ENCODE measurements at places on chromosomes 1 and 21.

GRCh38 chr1:203127666-203128430 is at the start of gene ADORA1:
TSS of gene ADORA1 (plus strand) at chr1:203127726. CDS start at chr1:203128842, 1,116 bp downstream.
- DNase-seq: peak; percentile 6
- H3K27me3 ChIP-seq: peaks cover 53% of the 10 kb centered on the region
- no peaks in the 10 kb centered on the region for H3K36me3 ChIP-seq
- H3K27ac ChIP-seq: no peak within 1 kb of the TSS
- peaks cover 4% of the 10 kb centered on the region for H3K4me1 ChIP-seq
- H3K4me3 ChIP-seq: no peak within 1 kb of the TSS

DNA sequence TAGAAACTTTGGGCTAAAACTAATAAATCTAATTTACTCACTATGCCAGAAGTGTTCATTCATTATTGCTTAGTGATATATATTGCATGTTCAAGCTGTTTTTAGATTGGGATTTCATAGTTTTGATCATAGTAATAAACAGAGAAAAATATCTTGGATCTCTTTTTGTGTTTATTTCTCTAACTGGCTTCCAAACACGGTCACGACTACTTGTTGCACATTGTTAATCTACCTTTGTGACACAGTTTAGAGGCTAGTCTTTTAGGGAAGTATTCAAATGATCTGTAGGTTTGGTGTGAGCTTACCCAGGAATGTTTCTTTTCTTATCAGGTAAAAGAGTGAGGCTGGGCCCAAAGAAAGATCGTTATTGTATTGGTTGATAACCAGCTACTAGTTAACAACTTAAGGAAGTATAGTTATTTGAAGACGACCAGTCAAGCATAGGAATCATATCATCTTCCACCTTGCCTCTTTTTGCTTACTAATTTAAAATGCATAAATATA is 50.8 kb upstream of the FASLG start:
- no peak for DNase-seq
- no peak overlapping the region for H3K27ac ChIP-seq
- no peaks in the 10 kb centered on the region for H3K27me3 ChIP-seq
- peaks cover 2% of the 10 kb centered on the region for H3K4me1 ChIP-seq

DNA sequence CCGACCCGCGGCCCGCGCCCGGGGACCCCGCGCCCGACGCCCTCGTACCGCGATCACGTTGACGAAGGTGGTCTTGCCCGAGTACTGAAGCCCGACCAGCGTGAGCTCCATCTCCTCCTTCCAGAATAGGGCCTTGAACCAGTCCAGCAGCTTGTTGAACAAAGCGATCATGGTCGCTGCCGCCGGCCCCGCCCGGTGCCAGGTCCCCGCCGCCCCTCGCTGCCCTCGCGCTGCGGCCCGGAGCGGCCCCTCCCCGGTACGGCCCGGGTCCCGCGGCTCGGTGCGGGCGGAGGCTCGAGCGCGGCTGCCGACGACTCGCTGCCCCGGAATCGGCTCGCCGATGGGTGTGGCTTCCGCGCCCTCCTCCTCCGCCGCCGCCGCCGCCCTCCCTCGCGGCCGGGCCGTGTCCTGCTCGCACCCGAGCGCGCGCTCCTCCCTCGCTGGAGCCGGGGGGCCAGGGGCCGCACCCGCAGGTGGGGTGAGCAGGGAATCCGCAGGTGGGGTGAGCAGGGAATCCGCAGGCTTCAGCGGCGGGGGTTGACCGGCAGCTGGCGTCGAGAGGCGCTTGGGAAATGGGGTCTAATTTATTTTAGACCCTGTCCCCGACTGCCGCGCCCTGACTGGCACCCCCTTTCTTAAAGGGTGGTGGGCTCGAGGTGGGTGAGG is at the start of gene ARL8A:
TSS of gene ARL8A (minus strand) at position 336 of the 666 bp plus-strand sequence. CDS start at position 171, 165 bp downstream.
- H3K4me1 ChIP-seq: peaks cover 38% of the 10 kb centered on the region
- peak; percentile 71 for DNase-seq
- peak within 1 kb of the TSS; percentile 93 for H3K4me3 ChIP-seq
- no peaks in the 10 kb centered on the region for H3K27me3 ChIP-seq
- peak within 1 kb of the TSS; percentile 83 for H3K27ac ChIP-seq
- peaks cover 26% of the 10 kb centered on the region for H3K36me3 ChIP-seq

DNA sequence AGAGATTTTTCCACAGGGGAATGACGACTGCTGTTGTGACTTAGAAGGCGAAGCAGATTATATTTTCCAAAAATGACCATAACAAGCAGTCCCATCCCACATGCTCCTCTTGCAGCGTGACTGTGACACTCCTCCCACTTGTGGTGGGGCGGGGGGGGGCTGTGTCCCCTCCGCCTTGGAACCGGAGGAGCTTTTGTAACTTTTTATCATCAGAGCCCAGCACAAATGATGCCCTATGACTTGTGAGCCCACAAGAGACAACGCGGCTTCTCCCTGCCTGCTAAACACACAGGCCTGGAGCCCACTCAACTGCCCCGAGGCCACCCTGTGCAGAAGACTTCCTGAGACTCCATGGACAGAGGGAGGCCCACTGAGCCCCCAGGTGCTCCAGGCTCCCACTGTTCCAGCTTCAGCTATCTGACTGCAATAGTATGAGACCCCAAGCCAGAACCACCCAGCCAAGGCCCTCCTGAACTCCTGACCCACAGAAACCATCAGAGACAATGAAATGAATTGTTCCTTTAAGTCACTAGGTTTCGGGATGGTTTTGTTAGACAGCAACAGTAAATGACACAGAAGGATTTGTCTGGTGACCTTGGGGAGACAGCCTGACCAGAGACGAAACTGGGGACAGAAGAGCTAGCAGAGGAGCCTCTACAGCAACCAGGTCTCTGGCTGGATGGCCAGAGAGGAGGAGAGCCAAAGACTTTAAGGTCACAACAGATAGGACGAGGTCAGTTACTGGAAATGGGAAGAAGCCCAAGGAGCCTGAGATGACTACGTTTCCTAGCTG is 58.8 kb downstream of the CAPZB start:
- H3K4me3 ChIP-seq: no peak overlapping the region
- DNase-seq: no peak
- H3K27ac ChIP-seq: peak overlapping the region; percentile 61
- H3K36me3 ChIP-seq: peaks cover 11% of the 10 kb centered on the region

DNA sequence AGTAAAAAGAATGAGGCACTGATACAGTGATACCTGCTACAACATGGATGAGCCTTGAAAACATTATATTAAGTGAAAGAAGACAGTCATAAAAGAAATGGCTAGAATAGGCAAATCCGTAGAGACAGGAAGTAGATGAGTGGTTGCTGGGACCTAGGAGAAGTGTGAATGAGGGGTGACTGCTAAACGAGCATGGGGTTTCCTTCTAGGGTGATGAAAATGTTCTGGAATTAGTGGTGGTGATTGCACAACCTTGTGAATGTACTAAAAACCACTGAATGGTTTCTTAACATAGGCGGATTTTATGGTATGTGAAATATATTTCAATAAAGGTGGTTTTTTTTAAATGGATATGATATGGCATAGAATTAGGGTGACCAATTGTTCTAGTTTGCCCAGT is 12.6 kb upstream of the SERINC2 start:
- DNase-seq: no peak
- peaks cover 6% of the 10 kb centered on the region for H3K4me1 ChIP-seq
- no peak overlapping the region for H3K4me3 ChIP-seq
- H3K27me3 ChIP-seq: no peaks in the 10 kb centered on the region
- H3K27ac ChIP-seq: no peak overlapping the region
- H3K36me3 ChIP-seq: no peaks in the 10 kb centered on the region

All from activated CD4-positive, alpha-beta T cell treated with anti-CD3 and anti-CD28 coated beads, Interleukin-2, amount 10 ng/mL, durations not matched to agents 7 days and 5 days (primary cell).